ENCODE measurements at places on chromosomes 11 and 22. TPM values are rescaled to one million over a fixed set of nuclear protein-coding genes. Genes with fewer than 3 reads are reported as not detected.
A peak's percentile ranks its signal among the peaks of the same experiment; 100 is the strongest.

DNA sequence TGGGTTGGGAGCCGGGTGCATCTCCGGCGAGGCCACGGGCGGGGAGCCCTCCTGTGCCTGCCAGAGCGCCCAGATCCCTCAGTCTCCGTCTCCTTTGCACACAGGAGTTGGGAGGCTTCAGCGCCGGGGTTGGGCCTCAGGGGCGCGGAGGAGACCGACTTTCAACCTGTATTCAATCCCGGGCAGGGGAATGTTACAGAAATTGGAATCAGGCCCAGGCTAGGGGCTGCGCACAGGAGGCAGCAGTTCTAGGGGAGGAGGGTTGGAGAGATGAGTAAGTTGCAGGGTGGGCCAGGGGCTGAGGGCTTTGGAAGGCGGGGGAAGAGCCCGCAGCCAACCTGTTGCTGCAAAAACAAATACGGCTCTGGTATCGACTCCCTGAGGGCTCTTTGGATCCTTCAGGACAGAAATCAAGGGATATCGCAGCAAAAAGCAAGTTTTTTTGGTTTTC is 640 bp upstream of the KCNA4 start:
- DNase-seq, result no peak

- DNase-seq, result no peak
Measured at GRCh38 chr11:91265946-91266345, 958.7 kb upstream of the FAT3 start.

DNA sequence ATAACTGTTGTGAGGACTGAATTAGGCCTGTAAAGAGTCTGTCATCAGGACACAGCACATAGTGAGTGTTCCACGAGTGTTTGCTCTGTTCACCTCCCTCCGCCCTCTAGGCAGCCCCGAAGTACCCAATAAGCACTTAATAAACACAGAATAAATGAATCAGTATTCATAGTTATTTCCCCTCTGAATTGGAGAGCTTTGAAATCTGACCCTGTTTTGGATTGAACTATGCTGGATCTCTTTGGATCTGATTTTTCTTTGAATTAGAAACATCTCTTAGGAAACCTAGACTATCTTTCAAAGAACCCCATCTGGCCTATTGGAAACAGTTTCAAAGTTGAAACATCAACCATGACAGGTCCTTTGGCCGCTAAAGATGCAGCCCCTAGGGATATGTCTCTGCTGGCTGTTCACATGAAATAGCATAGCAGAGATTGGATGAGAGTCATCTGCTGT is 615.5 kb downstream of the NTM start:
- DNase-seq, result no peak

DNA sequence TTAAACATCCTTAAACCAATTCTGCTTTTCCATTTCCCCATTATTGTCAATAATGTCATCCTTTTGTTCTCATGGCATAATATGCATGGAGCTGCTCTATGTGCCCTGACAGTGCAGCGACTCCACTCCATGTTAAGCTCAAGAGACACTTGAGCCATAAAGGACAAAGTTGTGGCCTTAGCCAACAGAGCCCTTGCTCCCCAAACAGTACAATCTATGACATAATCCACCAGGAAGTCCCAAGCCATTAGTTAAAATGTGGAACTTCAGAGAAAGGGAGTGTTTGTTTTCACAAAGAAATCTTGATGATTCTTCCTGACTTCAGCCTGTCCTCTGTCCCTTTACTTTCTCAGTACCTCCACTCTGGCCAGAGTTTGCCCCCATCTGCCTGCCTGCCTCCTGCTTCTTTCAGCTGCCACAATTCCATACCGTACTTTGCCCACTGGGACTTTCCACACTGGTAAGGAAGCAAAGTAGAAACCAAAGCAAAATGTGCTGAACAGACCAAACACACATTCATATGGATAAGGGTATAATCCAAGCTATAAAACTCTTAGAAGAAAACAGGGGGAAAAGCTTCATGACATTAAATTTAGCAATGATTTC is 46.3 kb upstream of the ZC3H12C start:
- DNase-seq, result no peak

The NXPE1 gene
- total RNA-seq, result not detected

The ADAMTS8 gene
- not detected for total RNA-seq

The AQP11 gene
- 0.18 TPM for total RNA-seq

The P2RY6 gene
- not detected for total RNA-seq

DNA sequence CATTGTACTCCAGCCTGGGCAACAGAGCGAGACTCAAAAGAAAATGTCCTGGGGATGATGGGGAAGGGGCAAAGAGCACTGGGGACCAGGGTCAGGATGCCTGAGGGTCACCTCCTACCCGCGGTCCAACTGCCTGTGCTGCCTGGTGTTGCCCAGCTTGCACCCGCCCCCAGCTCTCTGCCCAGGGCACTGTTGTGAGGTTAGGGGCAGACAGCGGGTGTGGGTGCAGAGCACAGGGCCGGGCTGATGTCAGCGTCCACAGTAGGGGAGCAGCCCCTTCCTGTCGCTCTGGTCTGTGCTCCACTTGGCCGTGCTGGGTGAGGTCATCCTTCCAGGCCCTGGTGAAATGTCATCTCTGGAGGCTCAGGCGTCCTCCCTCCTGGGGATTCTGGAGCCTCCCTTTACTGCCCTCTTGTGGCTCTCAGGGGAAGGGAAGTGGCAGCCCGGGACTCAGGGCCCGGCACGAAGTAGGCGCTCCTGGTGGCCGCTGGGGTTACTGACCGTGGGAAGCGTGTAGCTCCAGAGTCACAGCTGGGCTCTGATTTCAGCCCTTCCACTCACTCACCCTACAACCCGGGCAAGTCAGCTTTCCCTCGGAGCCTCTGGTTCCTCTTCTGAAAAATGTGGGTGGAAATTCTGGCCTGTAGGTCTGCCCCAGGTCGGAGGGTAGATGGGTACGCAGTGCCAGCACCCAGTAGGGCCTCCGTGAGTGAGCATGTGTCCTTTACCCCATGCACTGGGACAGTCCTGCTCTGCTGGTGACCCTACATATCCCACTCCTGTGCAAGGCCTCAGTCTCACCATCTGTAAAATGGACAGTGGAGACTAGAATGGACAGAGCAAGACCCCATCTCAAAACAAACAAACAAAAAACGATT is 17.3 kb upstream of the PRR5 start:
- peak; percentile 80 for DNase-seq

- no peak for DNase-seq
Measured at GRCh38 chr22:45966895-45967365, 10.0 kb downstream of the WNT7B start.

DNA sequence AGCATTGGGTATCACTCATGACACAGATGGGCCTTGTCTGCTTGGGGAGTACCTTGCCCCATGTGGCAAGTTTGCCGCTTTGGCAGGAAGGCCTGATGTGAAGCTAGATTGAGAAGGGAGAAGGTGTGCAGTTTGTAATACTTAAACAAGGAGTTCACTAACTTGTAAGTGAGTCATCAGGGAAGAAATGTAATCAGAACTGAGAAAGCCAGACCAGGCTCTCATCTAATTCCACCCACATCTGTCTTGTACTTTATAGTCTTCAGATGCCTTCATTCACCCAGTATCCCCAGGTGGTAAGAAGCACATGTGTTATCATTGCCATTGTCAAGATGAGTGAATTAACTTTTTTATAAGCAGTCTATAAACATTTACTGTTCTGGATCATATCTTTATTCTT is 116.0 kb upstream of the DDI1 start:
- DNase-seq, result no peak

The EHF gene
- total RNA-seq, result not detected

The SLC22A6 gene
- total RNA-seq, result not detected

DNA sequence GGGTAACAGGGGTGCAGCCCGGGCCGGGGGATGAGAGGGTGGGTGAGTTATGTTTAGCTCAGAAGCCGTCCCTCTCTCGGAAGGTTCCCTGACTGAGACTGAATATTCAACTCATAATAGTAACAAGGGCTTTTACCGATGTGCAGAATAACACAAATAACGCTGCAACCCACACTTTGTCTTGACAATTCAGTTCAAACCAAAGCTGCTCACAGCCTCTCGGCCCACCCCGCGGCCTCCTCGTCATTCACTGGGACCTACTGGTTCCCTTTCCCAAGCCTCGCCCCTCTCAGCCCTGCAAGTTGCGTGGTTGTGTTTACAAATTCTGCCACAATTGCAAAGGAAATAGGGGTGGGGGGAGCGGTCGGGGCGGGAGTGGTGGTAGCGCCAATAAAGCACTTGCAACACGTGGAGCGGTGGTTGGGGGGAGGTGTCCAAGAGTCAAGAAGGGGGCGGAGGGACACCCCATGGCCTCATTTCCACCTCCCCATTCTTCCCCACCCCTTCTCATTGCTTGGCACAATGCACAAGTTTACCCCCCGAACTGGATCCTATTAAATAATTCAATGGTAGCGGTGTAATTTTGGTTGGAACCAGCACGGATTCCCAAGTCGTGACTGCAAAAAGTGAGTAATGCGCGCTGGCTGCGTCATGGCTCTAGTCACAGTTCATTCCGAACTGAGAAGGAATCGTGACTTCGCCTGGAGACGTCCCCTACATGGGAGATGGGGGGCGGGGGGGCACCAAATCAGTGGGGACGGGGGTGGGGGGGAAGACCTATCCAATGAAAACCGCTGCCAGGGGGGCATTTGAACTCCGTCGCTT is 102.0 kb upstream of the HSD17B12 start:
- DNase-seq, result no peak

The MYO7A gene
- 0.29 TPM for total RNA-seq

- no peak for DNase-seq
Measured at GRCh38 chr11:38176686-38177322, 1578.8 kb upstream of the RAG2 start.

The SLC22A9 gene
- total RNA-seq, result not detected

GRCh38 chr11:79768343-79768742 is 327.5 kb upstream of the TENM4 start:
- no peak for DNase-seq

DNA sequence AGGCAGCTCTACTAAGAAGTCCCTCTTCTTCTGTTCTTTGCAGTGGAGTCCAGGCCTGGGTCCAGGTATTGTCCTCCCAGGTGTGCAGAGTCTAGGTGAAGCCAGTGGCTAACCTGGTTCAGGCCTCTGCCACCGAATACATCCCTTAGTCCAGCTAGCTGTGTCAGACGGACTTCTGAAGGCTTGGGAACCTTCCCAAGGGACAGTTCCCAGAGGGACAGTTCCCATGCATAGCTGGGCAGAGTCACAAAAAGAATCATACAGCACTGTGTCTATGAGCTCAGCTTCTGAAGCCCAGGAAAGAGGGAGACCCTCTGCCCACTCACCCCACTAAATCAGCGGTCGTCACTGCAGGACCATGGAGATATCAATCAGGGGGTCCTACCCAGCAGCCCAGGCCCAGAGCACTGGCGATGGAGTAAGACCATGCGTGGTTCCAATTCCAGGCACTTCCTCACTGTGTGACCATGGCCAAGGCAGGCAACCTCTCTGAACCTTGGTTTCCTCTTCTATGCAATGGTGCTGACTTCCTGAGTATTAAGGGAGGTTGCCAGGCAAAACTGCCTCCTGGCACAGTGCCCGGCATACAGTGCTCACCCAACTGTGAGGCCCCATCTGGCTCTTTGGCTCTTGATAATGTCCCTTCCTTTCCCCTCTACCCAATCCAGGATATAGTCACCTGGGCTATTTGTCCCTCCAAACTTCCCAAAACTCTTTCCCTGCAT is 3.4 kb downstream of the MS4A10 start:
- no peak for DNase-seq

GRCh38 chr11:28269586-28269985 is 161.4 kb downstream of the METTL15 start:
- DNase-seq, result no peak

The TUBA8 gene
- 1.1 TPM for total RNA-seq

- no peak for DNase-seq
Measured at GRCh38 chr22:28728002-28728401, 13.6 kb downstream of the CHEK2 start.

- DNase-seq, result no peak
Measured at GRCh38 chr11:35112056-35112845, 26.7 kb upstream of the CD44 start.

The PPP6R2 gene
- total RNA-seq, result 46.0 TPM

- DNase-seq, result no peak
Measured at GRCh38 chr11:117842131-117842941, 17.8 kb upstream of the FXYD2 start.

- no peak for DNase-seq
Measured at GRCh38 chr22:40270748-40271373, 75.4 kb upstream of the ADSL start.

The TBX10 gene
- total RNA-seq, result not detected

DNA sequence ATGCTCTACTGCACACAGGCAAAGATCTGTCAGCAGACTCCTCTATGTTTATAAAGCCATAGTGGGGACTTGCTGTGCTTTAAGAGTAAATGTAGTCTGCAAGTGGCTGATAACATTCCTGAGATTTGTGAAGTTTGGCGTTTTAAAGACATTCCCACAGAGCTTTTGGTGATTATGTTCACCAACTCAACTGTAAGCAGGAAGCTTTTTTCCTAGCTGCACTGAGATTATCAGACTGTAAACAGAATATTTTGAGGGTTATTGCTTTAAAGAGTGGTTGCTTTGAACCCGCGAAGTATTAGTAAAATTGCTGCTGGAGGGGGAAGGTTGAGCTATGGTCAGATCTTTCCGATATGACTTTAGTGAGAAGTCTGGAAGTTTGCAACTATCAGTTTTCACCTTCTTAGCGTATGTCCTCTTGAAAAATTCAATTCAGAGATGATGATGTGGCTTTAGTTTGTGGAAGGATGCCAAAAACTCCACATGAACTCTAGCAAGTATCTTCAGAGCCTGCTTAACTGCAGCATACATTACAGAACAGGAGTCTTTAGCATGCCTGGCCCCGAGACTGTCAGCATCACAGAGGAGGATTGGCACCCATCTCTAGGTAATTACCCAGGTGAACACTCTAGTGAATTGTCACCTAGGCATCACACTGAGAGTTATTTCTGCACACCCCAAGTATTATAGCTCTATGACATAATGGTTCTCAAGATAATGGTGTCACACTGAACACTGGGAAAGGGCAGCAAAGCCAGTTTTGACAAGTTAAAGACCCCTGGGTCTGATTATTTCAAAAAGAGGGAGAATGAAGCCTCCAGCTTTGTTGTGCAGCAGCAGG is 89.9 kb downstream of the MTNR1B start:
- no peak for DNase-seq

DNA sequence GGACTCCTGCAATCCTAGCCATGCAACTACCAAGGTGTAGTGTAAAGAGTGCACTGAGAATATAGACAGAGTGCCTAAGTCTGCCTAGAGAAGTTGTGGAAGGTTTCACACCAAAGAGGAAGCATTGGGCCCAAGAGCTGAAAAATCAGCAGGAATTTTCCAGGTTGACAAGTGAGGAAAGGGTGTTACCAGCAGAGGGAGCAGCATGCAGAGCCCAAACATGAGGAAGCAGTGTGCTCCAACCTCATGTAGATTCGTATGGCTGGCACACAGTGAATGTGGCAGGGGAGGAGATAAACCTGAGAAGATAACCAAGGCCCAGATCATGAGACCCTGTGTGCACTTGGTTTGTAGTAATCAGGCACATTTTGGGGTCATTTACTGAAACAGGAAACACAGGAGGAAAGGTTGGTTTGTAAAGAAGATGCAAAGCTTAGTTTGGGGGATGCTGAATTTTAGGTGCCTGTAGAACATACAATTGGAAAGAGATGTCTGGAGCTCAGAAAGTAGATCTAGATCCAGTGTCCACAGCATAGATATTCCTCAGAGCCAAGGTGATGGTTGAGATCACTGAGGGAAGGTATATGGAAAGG is 1.7 kb downstream of the HPX start:
- no peak for DNase-seq

All from activated T-helper 1 cell treated with anti-CD3 and anti-CD28 coated beads, Interleukin-12 subunit alpha, Interleukin-12 subunit beta, Interleukin-2, Interleukin-4 antibody, amounts not matched to agents 30 ng/mL and 10 ng/mL and 1 ng/mL, durations not matched to agents 14 hours and 24 hours and 36 hours (primary cell).